ENCODE measurements at places on chromosomes 1 and 21.

GRCh38 chr1:219441884-219442283 is 171.0 kb downstream of the ZC3H11B start:
- DNase-seq, result no peak

GRCh38 chr1:47249755-47250154 is 17.7 kb upstream of the TAL1 start:
- DNase-seq, result no peak

DNA sequence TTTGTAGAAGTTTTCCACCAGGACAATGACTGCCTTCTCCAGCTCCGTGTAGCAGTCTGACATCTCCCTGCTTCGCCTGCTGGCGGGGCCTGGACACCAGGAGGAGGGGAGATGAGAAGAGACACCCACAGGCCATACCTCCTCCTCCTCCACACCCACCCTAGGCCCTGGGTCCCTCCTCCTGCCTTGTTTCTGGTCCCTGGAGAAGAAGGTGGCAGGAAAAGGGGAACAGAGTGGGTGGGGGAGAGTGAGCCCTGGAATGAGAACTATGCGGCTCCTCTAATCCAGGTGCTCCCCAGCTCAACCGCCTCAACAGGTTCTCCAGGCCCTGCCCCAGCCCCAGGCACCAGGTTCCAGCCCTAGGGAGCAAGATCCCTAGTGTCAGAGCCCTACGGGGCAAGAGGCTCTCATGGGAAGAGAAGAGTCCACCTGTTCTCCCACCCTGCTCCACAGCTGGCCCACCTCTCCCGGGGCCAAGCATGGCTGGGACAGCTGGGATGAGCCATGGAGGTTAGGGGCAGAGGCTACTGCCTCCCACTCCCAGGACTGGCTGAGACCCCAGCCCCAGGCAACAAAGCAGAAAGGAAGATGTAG is 4.8 kb downstream of the S100A16 start:
- DNase-seq, result no peak

DNA sequence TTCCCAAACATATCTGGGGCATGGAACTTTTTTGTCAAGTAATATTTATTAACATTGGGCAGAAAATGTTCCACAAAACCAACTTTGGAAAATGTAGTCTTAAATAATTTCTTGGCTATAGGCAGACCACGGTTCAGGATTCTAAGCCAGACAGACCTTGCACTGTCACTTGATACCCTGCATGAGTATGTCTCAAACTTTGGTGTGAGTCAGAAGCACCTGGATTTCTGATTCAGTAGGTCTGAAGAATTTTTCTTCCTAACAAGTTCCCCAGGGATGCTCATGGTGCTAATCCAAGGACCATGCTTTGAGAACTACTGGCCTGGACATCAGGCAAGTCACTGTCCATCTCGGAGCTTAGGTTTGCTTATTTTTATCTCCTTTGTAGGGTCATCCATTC is 562.0 kb downstream of the PLPP3 start:
- DNase-seq, result no peak

GRCh38 chr1:173042806-173043205 is 7.9 kb downstream of the TNFSF18 start:
- DNase-seq, result no peak

DNA sequence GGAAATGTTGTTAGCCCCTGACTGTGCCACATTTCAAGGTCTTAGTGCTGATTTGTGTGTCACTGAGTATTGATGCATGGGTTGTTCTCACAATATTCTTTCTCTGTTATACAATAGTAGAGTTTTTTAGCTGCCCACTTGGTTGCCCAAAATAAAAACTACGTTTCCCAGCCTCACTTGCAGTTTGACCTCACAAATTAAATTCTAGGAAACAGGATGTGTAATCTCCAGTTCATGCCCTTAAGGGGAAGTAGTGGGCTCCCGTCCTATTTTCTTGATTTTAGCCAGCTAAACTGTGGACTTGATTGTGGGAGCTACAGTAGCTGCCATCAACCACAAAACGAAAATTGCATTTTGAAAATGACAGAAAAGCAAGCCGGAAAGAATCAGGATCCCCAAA is 27.3 kb upstream of the LAMC1 start:
- DNase-seq, result no peak

- peak; percentile 69 for DNase-seq
Observed at GRCh38 chr1:16625497-16626408, 12.4 kb upstream of the NBPF1 start.

Data from activated effector memory CD4-positive, alpha-beta T cell treated with anti-CD3 and anti-CD28 coated beads, Interleukin-2, amount 50 U/mL, for 16 hours (primary cell).